ENCODE measurements at places on chromosomes 5 and 9.

DNA sequence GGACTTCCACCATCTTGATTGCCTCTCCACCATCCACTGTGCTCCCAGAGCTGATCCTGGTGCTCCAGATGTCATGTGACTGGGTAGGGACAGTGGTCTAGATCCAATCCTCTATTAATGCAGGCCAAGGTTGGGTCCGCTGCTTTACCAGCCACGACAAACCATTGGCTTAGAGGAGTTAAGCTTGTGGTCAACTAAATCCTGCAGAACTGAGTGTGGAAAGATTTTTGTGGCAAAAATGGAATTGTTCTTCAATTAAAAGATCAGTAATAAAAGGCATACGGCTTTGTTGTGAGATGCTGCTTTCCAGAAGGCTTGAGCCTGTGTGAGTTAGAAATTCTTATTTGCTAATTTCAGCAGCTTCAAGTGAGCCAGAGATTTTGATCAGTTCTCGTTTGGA is 30.7 kb downstream of the SLC1A3 start:
- no peak for DNase-seq

DNA sequence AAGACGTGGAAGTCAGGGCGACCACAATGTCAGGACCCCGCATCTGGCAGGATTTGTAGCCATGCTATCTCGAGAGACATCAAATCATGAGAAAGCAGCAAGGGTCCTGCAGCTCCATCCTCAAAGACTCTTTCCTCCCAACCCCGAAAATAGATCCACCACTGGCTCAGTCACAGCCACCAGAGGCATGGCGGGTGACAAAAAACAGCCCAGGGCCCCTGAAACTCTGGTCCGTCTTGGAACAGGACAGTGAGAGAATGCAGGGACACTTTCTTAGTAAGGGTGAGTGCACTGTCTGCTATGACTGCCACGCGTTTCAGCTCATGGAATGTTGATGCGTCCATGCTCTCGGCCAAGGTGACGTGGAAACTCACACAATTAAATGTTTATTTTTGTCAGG is 220.9 kb downstream of the IRX2 start:
- DNase-seq = no peak

DNA sequence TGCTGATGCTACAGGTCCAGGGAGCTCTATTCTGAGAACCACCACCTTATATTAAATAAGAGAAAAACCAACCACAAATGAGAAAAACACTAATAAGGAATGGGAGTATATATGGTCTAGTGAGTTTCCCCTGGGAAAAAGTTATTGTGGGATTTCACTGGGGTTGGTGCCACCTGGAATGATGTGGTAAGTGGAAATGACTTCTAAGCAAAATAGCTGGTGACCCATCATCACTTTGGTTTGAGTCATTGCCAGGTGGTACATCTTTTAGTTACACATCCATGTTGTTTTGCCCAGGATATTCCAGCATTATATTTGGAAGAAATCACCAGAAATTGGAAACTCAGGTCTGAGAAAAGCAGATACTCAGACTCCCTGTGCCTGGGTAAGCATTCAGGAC is 437.3 kb downstream of the DTWD2 start:
- no peak for DNase-seq

- no peak for DNase-seq
Measured at GRCh38 chr9:137035507-137035834, 3.6 kb upstream of the FUT7 start.

DNA sequence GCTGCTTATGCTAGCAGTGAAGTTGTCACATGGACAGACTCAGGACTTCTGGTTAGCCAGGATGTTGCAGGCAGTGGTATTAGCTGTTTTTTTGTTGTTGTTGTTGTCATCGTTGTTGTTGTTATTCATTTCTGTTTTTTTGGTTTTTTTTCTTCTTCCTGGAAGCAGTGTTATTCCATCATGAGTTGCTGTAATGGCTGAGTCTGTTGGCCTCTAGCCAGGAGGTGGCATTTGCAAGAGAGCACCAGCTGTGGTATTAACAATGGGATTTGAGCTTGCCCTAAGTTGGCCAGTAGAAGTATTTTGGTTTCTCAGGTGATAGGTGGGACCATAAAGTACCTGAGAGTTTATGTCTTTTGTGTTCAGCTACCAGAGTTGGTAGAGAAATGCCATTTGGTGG is 561.1 kb downstream of the KCTD16 start:
- no peak for DNase-seq

DNA sequence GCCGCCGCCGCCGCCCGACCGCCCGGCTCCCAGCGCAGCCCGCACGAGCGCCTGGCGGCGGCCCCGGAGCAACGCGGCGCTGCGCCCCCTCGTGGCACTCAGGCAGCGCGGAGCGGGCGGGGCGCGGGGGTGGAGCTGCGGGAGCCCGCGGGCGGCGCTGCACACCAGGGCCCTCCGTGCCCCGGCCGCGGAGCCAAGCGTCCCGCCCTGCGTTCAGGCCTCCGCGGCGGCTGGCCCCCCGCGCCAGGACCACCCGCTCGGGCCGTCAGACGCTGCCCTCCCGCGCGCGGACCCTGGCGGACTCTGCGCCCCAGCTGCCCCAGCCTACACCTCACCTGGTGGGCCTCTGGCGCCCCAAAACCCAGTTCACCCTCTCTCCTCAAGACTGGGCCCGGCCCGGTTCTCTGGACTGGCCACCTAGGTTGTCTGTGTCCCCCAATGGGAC is at the start of gene RASGEF1C:
RASGEF1C (minus strand) TSS at position 75 of the 445 bp plus-strand sequence. CDS start 71,159 bp downstream, outside the sequence.
- DNase-seq = peak; percentile 89

DNA sequence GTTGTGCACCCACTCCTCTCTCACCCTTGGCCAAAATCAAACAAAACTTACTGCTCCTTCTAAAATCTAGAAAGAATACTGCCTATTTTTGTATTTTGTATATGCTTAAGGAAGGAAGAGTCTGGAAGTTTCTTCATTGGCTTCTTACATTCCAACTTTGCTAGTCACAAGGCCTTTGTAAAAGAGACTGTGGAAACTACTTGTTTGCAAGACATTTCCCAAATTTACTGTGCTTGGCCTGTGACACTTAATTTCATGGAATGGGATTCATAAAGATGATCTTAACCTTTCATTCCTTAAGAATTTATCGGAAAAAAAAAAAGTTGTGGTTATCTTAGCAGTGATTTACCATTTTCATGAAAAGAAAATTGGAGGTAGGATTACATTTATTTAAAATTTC is 208.9 kb downstream of the VPS13A start:
- DNase-seq = peak; percentile 44

DNA sequence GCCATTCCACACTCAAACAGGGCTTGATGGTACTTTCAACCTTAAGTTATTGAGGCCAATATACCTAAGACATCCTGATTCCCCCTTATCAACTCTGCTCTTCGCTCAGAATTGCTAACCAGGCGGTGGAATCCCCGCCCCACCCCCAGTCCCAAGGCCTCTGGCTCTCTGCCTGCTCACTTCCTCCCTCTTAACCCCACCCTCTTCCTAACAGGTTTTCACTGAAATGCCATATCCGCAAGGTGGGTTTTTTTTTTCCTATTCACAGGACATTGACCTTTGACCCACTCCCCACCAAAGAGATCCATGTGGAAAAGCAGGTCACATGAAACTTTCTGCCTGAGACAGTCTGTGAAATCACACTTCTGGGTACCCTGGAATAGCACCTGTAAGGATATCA is 66.6 kb upstream of the IFNK start:
- no peak for DNase-seq

GRCh38 chr9:100674419-100675122 is 96.7 kb downstream of the CAVIN4 start:
- DNase-seq = peak; percentile 51

DNA sequence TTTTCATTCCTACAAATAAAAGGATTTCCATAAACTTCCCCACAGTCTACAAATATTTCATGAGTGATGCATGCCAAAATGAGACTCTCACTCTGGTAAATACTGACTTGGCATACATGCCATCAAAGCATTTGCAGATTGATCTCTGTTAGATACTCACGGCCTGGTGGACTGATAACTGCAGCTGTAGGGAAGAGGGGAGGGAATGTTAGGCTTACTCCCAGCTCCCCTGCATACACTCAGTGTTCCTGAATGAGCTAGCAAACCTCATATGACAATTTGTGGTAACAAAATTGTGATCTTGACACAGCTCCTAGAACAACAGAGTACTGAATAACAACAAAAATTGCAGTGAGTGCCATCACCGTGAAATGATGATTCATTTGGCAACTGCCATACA is 435.3 kb downstream of the NR2F1-AS1 start:
- peak; percentile 35 for DNase-seq

DNA sequence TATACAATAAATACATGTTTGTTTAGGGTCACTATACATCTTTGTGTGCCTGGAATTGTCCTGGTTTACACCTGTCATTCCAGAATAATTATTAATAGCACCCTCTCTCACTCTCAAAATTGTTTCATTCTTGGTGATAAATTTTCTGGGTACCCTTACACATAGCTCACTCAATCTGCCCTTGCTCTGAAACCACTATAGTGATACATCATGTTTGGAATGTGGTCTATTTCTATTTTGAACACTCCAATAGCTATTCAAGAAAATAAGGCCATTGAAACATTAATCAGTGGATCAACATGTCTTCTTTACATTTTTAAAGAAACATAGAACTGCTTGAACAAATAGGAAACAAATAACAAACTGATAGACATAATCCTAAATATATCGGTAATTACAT is 158.7 kb downstream of the ARRDC3 start:
- DNase-seq = peak; percentile 34

DNA sequence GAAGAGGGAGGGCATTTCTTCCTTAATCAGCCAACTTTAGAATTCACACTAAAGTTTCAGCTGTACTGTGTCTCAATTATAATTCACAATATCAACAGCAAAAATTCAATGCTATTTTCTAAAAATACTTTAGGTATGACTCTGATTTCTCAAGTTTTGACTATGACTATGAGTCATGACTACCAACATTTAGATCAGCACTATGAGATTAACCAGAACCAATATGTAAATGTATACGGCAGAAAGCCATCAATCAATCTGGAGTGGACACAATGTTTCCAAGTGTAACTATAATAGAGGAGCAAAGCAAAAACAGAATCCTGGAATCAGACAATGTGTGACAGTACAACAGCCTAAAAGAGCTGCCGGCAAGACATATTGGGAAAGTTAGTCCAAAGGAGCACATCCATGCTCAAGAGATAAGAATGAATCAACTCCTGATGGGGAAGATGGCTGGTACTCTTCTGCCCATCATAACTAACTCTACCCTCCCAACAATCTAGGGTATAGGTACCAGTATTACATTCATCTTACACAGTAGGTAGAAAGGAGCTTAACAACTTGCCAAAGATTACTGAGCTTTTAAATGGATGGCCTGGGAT is 294.4 kb downstream of the SEMA5A start:
- peak; percentile 63 for DNase-seq

GRCh38 chr5:18216729-18217128 is 582.5 kb downstream of the TAF11L14 start:
- DNase-seq = no peak

- no peak for DNase-seq
Measured at GRCh38 chr9:9552665-9553064, 1060.1 kb downstream of the PTPRD start.

- DNase-seq = no peak
Measured at GRCh38 chr5:179820127-179820482, 600 bp upstream of the SQSTM1 start.

- DNase-seq = no peak
Measured at GRCh38 chr9:114690308-114690707, 8.3 kb upstream of the TEX48 start.

GRCh38 chr5:162456086-162456485 is 388.5 kb downstream of the GABRG2 start:
- DNase-seq = no peak

- DNase-seq = peak; percentile 67
Measured at GRCh38 chr9:125272697-125273096, 11.1 kb downstream of the GAPVD1 start.

DNA sequence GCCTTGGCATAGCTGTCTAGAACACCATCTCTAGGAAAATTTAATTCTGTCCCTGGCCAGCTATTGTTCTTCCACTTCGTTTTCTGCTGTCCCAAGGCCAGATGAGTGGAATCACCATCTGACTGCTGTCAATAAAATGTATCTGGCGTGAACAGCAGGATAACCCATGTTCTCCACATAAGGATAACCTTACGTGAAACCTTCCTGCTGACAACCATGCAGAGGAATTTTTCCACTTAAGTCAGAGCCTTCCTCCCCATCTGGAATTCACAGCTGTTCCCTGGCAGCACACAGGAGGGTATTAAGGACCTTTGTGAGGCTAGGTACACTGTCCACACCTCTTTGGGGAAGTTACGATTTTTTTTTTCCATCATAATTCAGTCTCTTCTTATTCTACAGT is 28.6 kb downstream of the RNF44 start:
- DNase-seq = no peak

- no peak for DNase-seq
Measured at GRCh38 chr5:107950776-107951175, 280.0 kb upstream of the EFNA5 start.

GRCh38 chr5:83740741-83741140 is 20.1 kb upstream of the HAPLN1 start:
- DNase-seq = no peak

GRCh38 chr9:12920437-12920836 is 145.6 kb downstream of the LURAP1L start:
- peak; percentile 22 for DNase-seq

GRCh38 chr5:107184871-107185270 is 485.9 kb downstream of the EFNA5 start:
- no peak for DNase-seq

DNA sequence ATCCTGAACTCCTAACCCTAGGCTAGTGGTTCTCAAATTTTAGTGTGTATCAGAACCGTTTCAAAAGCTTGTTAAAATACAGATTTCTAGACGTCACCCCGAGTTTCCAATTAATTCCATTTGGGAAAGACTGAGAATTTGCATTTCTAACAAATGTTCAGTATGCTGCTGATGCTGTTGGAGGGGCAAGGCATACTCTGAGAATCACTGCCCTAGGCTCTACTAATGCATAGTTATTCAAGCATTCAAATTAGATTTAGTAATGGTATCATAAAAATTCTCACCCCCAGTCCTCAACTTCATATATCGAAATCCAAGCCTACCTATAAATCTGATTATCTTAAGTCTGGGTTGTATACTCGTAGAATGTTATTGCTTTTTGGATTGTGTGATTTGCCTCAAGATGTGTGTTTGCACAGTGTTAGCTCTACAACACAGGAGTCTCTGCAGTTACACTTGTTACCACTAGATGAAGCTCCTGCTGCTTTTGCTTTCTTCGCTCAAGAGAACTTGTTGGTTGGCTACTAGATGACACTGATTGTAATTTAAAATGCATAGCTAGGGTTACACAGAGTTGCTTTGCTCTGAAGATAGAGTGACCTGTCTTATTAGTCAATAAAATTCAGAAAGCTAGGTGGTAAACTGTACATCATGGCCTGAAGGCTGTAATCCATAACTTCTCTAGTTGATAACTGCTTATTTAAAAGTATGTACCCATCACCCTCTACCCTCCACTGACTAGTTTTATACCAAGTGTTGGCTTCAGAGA is 7.5 kb upstream of the ERAP2 start:
- DNase-seq = peak; percentile 84

GRCh38 chr5:154900066-154900465 is 37.9 kb downstream of the GEMIN5 start:
- DNase-seq = peak; percentile 11

DNA sequence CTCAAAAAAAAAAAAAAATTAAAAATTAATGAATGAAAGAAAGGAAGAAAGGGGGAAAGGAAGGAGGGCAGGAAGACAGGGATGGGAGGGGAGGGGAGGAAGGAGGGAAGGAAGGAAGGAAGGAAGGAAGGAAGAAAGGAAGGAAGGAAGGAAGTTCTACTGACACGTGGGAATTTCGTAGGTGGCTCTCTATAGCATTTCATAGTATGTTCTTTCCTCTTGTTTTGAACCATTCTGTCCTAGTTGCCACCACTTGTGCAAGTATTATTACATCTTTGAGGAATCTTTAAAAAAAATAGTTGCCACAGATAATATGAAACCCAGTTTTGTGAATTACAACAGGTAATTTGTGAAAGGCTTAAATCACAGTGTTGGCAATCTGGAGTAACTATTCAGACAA is 253.8 kb downstream of the BNC2 start:
- DNase-seq = no peak

All from adipocyte (in vitro differentiated cells).